AG10803 (cell line): ENCODE measurements at places on chromosomes 1 and 21.

DNA sequence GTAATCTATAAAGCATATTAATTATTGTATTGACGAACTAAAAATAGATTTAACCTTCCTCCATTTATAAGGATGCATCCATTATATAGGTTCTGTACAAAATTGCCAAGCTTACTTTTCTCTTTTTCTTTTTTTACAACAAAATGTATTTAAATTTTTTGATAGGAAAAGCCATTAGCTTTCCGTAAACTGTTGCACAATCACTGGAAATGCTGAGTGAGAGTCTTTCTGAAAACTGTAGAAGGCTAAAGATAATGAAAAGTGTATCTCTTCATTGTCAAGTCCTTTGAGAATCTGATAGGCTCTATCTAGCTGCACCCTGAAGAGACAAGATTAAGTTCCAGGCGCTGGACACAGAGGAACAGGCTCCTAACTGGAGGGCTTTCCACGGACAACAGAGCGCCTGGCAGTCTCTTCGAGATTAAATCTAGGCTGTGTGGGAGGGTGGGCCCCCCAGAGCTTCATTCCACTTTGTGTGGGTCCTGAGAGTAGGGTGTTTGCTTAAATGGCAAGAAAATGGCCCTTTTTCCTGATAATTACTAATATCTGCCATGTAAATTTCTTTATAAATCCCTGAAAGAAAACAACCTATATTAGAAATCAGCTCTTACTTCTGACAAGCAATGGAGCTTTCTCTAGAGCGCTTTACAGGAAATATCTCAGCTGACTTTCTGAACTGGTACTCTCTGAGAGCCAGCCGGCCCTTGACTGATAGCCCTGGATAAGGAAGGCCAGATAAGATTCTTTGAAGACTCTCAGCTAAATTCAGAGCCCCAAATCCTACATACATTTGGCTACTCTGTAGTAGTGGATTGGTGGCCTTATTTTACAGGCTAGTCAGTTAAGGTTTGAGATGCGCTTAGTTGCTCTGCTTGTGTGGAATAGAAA, 108.3 kb downstream of the FMN2 start:
- DNase-seq: no peak

GRCh38 chr1:157087030-157087429, 12.6 kb downstream of the ETV3L start:
- DNase-seq: no peak

DNA sequence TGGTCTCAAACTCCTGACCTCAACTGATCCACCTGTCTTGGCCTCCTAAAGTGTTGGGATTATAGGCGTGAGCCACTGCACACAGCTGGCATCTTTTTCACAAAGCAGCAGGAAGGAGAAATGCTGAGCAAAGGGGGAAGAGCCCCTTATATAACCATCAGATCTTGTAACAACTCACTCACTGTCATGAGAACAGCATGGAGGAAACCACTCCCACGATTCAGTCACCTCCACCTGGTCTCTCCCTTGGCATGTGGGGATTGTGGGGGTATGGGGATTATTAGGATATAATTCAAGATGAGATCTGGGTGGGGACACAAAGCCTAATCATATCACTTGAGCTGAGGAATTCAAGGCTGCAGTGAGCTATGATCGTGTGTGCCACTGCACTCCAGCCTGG, 3.0 kb upstream of the MFSD2A start:
- no peak for DNase-seq

- DNase-seq: no peak
These were observed 12.6 kb upstream of the HMCN1 start for GRCh38 chr1:185721553-185721952.

GRCh38 chr1:61561666-61562065, 163.3 kb downstream of the TM2D1 start:
- DNase-seq: peak; percentile 13

DNA sequence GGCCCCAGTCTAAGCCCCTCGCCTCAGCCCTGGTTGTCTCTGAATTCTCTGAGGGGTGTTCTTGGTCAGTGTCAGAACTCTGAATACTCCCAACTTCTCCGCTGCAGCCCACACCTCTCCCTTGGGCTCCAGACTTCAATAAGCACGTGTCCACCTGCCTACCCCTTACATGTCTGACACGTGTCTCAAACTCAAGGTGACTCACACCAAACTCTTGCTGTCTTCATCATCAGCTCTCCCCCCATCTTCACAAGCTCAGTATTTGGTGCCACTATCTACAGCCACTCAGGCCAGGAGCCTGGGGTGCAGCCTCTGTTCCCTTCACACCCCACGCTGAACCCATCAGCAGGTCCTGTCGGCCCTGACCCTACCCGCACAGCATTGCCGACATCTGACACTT, 18.8 kb upstream of the UBXN10 start:
- DNase-seq: no peak

GRCh38 chr1:226204198-226204597, 17.7 kb upstream of the ACBD3 start:
- DNase-seq: no peak

DNA sequence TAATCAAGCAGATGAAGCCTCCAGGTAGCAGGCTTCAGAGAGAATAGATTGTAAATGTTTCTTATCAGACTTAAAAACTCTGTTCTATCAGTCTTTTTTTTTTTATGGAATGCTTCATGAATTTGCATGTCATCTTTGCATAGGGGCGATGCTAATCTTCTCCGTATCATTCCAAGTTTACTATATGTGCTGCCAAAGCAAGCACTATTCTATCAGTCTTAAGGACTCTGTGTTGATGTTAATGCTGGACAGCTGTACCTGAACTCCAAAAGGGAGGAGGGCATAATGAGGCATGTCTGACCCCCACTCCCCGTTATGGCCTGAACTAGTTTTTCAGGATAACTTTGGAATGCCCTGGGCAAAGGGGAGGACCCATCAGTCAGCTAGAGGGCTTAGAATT, 66.8 kb upstream of the PRRC2C start:
- no peak for DNase-seq

GRCh38 chr1:7284839-7285435, 486.2 kb upstream of the VAMP3 start:
- DNase-seq: no peak

DNA sequence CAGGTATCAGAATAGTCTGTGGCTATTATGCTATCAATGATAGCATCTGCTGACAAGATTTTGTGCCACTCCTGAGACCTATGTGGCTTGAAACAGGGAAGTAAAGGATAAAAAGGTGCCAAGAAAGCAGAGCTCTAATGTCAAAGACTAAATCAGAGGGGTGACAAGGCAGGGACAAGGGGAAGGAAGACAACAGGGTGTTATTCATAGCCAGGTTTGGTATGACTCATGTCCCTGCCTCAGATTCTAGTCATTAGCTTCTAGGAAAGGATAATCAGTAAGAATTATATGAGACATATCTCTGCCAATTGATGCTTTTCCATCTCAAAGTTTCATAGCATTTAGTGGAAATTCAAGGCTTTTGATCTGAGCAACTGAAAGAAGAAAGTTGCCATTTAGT, 31.8 kb upstream of the PLD5 start:
- no peak for DNase-seq
